ENCODE measurements at places on chromosomes 5 and 9.

- DNase-seq, result no peak
Observed at GRCh38 chr5:43154469-43154868, 33.8 kb downstream of the ZNF131 start.

GRCh38 chr9:116000748-116001329, 152.8 kb upstream of the PAPPA start:
- DNase-seq, result no peak

- no peak for DNase-seq
Observed at GRCh38 chr5:168940712-168941111, 360.2 kb downstream of the SLIT3 start.

- DNase-seq, result peak; percentile 55
Observed at GRCh38 chr5:142857405-142857804, 87.2 kb downstream of the ARHGAP26 start.

GRCh38 chr5:157459715-157460599, at the start of gene NIPAL4:
Gene NIPAL4 (plus strand): TSS chr5:157460213. CDS start chr5:157460321, 108 bp downstream.
- DNase-seq, result no peak

DNA sequence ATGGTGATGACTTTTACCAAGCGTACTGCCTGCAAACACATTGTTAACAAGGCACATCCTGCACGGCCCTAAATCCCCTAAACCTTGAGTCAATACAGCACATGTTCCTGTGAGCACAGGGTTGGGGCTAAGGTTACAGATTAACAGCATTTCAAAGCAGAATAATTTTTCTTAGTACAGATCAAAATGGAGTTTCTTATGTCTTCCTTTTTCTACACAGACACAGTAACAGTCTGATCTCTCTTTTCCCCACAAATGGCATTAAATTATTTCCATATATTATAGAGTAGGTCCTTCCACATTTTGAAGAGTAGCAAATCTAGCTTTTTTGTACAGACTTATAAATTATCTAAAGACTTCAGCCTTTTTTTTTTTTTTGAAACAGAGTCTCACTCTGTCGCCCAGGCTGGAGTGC, 1.6 kb upstream of the TMEM141 start:
- no peak for DNase-seq

DNA sequence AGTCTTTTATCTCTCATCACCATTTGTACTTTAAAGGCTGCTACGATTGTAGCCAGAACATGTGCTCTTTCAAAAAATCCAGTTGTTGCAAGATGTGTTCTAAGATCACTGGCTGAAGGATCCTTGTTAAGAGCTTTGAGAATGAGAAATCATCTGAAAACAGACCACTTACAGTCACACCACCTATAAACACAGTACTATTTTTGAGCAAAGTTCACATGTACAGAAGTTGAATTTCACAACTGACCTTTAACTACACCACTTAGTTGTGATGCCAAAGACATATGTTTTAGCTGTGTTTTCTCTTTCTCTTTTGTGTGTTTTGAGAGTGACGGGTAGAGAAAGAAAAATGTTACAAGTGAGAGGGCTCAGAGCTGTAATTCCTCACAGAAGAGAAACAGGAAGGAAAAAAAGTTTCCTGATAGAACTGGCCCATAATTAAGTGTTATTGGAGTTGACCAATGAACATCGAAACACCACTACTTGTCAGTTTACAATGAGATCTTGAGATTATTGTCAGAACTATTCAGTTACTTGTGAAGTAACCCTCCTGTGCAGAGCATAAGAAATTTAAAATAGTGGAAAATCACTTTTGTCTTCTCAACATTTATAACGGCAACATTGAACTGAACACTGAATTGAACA, 245.4 kb downstream of the MLLT3 start:
- DNase-seq, result no peak

DNA sequence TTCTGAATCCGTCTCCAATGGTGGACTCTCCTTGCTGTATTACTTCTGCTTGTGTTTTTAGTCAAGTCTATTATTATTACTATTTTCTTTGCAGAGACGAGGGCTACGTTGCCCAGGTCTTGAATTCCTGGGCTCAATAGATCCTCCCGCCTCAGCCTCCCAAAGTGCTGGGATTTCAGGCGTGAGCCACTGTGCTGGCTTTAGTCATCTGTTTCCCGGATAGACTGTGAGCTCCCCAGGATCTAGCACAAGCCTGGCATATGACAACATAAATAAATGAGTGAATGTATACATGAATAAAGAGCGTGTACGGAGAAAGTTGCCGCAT, 439 bp upstream of the DDX46 start:
- no peak for DNase-seq

- DNase-seq, result no peak
Observed at GRCh38 chr5:166014256-166014655, 2277.2 kb upstream of the WWC1 start.

DNA sequence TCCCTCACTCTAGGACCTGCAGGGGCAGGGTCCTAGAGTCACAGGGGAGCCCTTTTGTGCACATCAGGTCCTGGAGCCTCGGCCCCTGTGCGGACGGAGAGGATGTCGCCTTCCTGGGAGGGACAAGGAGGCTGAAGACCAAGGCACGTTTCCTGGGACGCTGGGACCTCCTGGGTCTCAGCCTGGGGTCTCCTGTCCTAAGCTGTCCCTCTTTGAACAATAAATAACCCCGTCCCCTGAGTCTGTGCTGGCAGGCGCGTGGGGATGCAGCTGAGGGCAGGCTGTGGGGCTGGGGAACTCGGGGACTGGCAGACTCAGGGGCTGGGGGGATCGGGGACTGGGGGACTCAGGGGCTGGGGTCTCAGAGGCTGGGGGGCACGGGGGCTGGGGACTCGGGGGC, 31.1 kb downstream of the PAEP start:
- DNase-seq, result no peak

DNA sequence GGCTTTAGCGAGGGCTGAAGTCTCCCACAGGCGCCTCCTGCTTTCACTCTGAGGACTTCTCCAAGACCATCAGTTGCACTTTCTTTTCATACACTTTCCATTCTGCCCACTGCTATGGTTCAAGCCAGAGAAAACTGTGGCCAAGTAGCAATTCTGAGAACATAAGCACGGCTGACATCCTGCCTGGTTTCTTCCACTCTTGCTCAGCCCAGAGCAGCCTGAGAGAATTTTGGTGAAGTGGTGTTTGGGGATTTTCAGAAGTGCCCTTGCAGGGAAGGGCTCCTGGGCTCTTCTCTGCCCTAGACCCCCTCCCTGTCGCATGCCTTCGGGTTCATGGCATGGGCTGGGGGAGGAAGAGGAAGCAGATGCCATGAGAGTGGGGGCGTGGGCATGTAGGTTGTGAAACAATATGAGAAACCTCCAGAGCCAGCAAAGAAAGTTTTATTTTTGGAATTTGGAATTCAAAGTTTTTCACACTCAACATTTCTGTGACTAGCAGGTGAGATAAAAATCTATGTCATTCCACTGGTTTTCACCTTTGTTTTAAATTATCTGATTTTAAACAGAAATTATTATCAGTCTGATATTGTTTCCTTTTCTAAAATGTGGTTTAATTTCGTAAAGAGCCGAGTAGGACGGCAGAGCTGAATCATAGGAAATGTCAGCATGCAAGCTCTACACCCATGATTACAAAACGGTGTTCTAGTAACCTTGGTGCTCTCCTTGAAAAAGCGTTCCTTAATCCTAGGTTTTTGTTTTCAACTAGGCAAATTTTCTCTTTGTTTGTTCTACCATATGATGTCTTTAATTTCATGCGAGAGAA, 27.8 kb upstream of the TNFSF8 start:
- no peak for DNase-seq

DNA sequence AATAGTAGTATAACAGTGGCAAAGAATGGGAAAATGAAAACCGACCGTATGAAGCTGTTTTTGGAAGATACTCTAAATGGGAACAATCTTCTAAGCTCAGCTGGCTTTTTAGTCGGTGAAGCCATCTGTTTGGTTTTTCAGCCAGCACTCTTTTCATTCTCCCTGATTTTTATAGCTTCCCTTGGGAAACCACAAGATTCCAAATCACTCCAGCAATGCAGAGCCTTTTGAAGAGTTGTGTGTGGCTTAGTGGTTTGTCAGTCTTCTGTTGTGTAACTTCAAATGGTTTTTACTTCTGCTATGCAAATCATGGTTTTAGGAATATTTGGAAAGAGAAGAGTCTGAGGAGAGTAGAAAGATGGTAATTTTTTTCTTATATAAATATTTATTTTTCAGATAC, 180.7 kb downstream of the KDM4C start:
- peak; percentile 76 for DNase-seq

GRCh38 chr5:78419396-78419795, 59.0 kb downstream of the SCAMP1 start:
- no peak for DNase-seq

- no peak for DNase-seq
Observed at GRCh38 chr9:126166291-126166690, 160.3 kb upstream of the MVB12B start.

- DNase-seq, result no peak
Observed at GRCh38 chr5:116374434-116374852, 200.2 kb downstream of the SEMA6A start.

GRCh38 chr5:128773378-128773777, 191.9 kb upstream of the SLC27A6 start:
- DNase-seq, result no peak

DNA sequence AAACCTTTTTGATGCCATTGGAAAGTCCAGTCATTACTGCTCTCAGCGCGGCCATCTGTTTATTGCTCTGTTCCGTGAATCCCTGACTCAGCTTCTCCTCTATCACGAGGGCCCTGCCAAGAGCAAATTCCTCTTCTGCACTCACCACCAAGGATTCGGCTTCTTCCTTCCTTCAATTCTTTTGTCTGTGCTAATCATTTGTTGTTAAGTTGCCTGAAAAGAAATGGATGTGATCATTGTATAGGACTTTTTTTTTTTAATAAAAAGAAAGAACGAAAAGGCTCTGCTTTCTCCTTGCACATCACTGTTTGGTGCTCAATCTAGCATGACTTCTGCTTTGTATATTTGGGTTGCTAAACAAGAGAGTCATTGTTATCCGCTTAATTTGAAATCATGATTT, 128.7 kb upstream of the PIK3R1 start:
- no peak for DNase-seq

DNA sequence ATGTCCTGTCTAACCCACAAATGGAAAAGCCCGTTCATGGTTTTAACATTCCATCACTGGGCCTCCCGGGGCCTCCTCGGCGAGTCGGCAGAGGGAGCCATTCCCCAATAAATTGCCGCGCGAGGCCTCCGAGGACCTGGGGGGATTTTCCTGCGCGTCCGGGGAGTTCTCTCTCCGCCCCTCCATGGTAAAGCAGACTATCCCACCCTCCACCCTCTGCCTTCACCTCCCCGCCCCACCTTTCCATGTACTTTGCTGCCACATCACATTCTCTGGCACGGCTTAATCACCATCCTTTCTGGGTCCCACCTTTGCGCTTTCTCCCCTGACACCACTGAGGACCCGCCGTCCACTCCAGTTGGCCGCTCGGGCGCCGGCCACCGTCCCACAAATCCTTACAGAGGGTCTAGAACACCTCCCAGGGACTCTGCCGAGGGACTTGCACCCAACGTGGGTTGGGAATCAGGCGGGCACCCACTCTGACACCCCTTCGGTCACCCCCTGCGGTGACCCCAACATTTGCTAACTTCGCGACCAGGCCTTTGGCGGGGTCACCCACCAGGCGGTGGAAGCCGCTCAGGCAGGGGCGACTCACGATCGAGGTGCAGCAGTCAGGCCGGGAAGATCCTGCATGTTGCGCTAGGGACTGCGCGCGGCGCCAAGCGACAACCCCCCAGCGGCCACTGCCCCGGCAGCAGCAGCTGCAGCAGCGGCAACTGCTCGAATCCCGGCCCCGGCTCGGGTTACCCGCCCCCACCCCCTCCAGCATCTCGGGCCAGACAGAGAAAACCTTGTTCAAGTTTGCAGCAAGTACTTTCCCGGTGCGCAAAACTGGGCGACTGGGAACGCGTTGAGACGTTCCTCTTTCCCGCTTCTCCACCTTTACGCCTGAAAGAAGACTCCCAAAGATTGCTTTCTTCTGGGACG, at the start of gene MEGF10:
Gene MEGF10, plus strand, starts transcription at position 778 of the 927 bp plus-strand sequence. CDS start 40,513 bp downstream, outside the sequence.
- no peak for DNase-seq

DNA sequence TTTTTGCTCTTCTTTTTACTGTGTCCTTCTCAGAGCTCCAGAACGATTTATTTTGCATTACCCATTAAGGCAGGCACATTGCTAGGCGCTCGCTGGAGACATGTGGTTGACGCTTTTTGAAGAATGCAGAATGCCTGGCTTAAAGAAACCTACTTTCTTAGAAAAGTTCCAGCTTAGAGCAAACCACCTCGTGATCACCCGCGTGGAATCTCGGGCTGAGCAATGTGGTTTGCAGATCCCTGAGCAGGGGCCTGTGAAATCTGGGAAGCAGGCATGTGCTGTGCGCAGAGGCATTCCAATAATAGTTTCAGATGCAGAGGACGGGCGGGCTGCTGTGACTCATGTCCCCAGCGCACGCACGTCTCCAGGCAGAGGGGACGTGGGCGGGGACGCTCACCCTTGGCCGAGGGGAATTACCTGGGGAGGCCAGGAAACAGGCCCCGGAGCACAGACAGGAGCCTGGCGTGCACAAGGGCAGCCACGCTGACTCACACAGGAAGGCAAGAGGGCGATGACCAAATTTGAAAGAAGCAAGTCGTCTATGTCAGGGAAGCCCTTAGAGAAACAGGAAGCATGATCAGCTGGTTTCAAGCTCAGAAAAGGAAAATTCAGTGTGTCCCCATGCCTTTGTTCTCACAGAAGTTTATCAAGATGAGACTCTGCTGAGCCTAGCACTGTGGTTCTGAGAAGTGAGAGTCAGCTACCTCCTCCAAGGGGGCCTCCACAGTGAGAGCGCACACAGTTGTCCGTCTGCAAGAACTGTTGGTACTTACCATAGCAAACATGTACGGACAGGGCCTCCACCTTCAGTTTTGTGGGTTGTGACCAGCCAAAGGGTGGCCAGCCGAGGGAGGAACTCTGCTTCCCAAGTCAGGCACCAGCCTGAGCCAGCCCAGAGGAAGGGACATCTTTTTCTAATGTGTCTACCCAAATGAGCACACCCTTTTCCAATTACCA, 218.6 kb downstream of the PIK3R1 start:
- peak; percentile 100 for DNase-seq

DNA sequence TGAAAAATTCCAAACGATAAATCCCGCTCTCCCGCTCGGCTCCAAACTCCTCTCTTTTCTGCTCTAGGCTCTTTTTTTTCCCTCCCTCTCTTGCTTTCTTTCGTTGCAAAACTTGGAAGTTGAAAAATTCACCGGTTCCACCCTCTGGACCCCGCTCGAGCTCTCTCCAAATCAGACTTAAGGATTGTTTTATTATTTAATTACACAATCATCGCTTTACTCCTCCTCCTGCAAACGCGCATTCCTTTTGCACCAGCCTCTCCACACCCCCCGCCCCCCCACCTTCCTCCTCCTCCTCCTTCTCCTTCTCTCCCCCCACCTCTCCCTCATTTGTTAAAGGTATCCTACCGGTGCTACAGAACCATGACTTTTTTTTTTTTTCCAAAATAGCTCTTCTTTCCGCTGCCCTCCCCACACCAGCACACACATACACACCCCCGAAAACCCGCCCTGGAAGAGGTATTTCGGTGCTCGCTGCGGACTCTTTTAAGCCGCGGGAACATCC, 535 bp upstream of the NFIB start:
- peak; percentile 70 for DNase-seq
